ENCODE measurements at places on chromosomes 7 and 10.

GRCh38 chr7:87344446-87344845 is 1.0 kb upstream of the CROT start:
- DNase-seq, result no peak

DNA sequence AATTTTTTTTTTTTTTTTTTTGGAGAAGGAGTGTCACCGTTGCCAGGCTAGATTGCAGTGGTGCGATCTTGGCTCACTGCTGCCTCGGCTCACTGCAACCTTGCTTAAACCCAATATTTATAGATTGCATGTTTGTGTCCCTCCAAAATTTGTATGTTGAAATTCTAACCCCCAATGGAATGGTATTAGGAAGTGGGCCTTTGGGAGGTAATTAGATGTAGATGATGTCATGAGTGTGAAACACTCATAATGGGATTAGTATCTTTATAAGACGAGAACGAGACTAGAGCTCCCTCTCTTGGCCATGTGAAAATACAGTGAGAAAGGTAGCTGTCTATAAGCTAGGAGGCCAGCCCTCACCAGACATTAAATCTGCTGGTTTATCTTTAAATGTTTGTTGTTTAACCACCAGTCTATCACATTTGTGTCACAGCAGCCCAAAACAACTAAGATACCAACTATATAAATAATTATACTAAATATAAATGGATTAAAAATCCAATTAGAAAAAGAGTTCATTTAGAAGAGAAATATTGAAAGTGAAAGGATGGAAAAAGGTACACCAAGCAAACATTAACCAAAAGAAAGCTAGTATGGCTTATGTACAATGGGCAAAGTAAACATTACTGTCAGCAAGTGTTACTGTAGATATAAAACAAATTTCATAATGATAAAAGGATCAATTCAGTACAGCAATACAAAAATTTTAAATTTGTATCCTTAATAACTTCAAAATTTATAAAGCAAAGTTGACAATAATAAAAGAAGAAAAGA is 9.3 kb downstream of the TCAF1 start:
- DNase-seq, result no peak

GRCh38 chr7:113715981-113716856 is 202.6 kb downstream of the PPP1R3A start:
- DNase-seq, result no peak

DNA sequence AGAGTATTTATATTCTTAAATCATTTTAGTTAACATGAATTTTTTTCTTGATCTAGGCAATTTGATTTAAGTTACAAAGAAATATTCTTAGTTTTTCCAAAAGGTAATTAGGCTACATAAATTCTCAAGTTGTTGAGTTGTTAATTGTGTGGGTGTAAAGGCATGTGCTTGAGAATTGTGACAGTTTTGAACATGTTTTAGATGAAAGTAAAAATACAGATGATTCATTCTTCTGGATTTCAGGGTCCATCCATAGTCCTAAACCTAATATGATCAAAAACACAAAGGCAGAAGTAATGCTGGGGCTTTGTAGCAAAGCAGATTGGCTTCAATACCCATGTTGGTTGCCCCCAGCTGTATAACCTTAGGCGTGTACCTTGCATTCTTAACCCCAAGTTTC is 127.9 kb downstream of the CPED1 start:
- no peak for DNase-seq

GRCh38 chr10:74823791-74824183 is 2.6 kb upstream of the KAT6B start:
- DNase-seq, result no peak

DNA sequence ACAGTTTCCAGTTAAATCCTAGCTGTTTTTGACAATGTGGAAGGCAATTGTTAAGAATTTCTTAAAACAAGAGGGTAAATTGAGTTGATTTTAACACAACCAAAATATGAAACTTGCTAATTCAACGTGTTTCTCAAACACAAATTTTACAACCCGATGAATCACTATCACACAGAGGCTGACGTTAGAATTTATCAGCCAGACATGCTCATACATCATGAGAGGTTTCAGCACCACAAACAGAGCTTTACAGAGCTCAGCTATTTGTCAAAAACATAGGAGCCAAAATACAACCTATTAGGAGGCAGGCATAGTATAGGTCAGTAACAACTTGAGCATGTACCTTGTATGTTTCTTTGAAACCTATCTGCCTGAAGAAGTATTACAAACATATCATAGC is 36.1 kb downstream of the LRRN3 start:
- no peak for DNase-seq

- peak; percentile 34 for DNase-seq
These were observed 15.4 kb downstream of the SEC24C start for GRCh38 chr10:73759512-73760115.

DNA sequence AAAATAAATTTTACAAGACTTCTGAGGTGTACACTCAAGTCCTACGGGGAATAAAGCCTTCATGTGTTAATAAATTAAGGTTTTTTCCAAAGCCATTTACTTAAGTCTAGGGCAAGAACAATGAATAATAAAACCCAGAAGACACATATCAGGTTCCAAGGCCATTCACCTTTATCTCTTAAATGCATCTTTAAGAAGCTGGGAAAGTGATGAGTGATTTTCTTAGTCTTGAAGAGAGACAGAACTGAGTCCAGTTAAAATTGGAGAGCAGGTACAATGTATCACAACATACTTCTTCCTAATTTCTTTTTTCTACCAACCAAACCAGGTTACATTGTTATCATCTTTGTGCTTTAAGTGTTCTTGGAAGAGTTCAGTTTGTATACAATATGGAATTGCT is 189.5 kb downstream of the RAPGEF5 start:
- no peak for DNase-seq

DNA sequence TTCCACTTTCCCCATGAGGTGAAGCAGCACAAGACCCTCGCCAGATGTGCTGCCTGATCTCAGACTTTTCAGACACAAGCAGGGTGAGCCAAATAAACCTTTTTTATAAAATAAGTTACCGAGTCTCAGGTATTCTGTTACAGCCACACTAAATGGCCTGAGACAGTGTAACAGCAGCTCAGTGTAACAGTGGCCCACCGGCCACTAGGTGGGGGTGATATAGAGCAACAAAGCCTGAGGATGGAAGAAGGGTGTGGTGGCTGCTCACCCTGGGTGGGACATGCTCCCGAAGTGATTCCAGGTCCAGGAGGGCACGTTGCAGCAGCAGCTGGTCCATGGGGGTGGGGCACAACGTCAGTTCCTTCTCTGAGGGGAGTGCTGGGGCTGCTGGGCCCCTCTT is 44.6 kb downstream of the BMS1 start:
- no peak for DNase-seq

DNA sequence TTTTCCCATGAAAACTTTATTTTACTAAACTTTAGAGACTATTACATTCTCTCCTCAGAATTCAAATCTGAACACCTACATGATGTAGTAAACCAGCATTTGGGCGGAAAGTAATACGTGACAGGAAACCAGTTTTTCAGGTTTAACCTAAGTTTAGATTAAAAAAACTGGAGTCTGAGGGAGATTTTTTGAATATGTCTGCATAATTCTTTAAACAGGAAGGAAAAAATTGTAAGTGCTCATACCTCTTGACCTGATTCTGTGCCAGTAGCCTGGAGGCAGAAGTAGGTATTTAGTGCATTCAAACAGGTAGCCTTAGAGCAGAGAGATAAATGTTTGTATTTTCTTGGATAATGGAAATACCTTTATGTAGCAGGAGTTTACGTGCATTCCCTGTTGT is 224.3 kb downstream of the MDFIC start:
- DNase-seq, result no peak

GRCh38 chr7:94160719-94161435 is 156.7 kb upstream of the BET1 start:
- DNase-seq, result no peak

Data from T-helper 22 cell (primary cell).